ENCODE measurements at places on chromosomes 7 and 10.

DNA sequence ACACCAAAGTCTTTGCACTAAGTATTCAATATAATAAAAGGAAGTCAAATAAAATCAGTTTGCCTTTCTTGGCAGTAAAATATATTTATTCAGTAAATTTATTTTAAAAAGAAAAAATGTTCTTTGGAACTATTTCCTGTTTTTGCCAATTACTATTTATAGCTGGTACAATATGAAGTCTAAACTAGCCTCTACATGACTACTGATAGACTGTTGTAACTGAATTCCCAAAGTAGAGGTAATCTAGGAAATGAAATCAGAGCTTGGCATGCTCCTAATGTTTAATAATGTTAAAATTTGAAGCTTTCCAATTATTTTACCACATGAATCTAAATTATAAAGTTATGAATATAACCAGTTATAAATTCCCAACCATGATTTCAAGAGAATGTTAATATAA is 385.5 kb downstream of the SEMA3D start:
- ATAC-seq, result no peak

DNA sequence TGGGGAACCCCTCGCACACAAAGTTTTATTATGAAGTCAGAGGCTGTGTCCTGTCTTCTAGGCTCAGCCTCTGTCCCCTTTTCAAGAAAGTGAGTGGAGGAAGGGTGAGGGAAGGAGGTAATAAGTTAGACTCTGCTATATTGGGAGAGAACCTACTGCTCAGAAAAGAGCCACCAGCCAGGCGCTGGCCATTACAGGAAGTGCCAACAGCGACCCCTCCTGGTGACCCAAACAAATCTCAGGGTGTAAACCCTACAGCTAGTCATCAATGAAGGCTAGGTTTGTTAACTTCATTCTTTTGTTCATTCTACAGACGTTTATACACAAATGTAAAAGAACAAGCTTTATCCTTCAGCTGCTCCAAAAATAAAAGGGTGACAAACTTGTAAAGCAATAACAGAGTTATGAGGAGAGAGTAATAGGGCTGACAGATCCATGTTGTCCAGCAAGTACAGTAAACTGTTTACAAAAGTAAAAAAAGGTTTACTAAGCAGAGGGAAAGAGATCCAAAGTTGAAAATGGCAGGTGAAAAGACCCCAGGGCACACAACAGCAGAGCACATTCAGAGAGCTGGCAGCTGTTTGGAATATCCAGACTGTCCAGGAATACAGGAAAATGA is 82.7 kb downstream of the FAM204A start:
- no peak for ATAC-seq

DNA sequence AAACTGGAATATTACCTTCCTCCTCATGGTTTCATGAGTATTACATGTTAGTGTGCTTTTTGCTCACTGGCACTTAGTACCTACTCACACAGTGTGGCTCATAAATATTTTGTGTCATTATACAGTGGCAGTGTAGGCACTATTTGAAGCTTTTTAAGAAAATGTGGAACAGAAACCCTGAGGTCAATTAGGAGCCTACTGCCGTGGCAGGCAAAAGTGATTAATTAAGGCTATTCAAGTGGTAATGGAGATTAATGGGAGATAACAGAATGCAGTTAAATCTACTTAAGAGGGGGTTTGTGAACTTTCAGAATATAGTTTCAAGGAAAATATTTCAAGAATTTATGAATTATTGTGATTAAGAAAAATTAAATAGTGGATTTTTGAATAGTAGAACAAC is 277.6 kb downstream of the HGF start:
- ATAC-seq, result no peak

GRCh38 chr7:116686812-116687419 is 14.9 kb downstream of the MET start:
- ATAC-seq, result no peak

DNA sequence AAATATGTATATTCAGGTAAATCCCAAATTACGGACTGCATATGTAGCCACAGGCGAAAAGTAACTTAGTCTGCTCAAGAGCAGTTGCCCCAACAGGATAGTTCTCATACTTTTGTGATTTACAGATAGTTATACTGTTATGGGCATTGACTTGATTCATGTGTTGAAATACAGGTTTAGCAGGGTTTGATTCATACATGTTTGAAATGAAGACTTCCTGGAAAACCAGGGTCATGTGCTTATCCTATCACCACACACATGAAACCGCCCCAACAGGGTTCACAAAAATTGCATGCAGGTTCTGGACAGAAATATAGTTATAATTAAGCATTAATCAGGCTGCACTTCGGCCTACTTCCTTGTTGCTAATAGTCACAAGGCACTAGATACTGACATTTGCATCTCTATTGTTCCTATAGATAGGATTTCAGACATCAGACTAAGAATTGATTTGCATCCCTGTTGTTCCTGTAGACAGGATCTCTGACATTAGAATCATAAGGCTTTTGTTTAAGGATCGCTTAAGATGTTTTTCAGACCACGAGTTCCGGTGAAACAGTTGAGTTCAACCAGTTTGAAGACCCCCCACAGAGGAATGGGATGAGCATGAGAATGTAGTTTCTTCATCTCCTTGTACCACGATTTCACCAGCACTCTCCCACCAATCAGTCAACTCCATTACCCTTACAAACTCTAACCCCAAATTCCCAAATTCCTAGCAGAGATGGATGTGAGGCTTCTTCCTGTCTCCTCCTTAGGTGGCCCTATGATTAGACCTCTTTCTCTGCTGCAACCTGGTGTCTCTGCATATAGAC is 2.0 kb upstream of the ZNF398 start:
- no peak for ATAC-seq

All from activated CD4-positive, CD25-positive, alpha-beta regulatory T cell treated with anti-CD3 and anti-CD28 coated beads, Interleukin-2, amount 50 U/mL, for 24 hours (primary cell).